ENCODE measurements at places on chromosomes 6 and 20.

GRCh38 chr20:49661560-49662329 lies 51.9 kb downstream of the B4GALT5 start:
- no peak for DNase-seq

DNA sequence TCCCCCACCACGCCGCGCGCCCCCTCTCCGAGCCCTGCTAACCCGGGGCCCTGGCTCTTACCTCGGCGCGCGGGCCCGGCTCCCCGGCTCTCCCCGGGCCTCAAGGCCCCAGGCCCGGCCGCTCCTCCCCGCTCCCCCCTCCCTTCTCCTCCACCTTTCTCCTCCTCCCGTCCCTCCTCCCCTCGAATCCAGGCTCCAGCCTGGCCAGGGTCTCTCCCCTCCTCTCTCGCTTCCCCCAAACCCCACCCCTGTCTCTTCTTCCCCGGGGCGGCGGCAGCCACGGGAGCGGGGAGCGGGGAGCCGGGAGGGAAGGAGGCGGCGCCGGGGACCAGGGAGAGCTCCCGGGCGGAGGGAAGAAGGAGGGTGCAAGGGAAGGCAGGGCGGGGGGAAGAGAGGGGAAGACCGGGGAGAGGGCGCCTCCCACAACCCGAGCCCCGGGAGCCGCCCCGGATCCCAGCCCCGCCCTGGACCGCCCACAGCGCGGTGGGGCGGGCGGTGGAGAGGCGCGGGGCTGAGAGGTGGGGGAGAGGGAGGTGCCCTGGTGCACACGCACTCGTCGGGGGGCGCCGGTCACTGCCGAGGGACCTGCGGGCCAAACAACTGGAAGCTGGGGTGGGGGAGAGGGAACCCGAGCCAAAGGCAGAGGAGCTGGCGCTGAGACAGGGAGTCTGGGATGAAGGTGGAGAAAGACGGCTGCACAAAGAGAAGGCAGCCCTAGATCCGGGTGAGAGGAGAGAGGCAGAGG lies at the start of gene GABBR1:
GABBR1 (minus strand) TSS at position 395 of the 745 bp plus-strand sequence. CDS start 798 bp downstream, outside the sequence.
- peak; percentile 86 for DNase-seq

DNA sequence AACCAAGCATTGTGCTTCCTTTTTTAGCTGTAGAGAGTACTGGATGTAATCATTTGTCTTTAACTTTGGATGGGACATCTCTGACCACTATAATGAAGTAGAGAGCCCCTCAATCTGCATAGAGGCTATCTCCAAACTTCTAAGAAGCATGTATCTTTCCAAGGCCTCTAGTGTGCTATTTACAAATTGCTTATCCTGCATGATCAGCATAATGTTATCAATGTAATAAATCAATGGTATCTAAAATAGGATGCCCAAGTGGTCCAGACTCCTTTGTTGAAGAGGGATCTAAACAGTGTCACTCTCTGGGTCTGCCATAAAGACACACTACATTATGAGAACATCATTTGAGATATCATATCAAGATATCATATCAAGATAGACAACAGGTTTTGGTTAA lies 6.7 kb downstream of the TAAR9 start:
- no peak for DNase-seq

- no peak for DNase-seq
Measured at GRCh38 chr6:135235716-135236115, 54.6 kb downstream of the MYB start.

GRCh38 chr20:25533920-25534700 lies 51.2 kb downstream of the NINL start:
- no peak for DNase-seq

DNA sequence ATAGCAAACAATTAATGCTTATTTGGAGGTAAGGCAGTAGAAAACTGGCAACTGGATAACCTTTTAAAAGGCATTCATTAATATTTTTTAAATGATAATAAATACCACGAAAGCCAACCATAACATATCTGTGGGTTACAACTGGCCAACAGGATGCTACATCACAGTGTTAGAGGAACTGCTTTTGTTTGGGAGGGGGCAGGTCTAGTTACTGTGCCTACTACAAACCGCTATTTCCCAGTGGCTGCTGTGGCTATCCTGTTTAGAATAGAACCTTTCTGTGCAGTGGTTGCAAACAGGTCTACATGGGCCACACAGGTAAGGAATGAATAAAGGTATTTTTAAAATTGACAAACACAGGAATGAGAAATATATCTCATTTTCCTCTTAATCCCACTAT lies 976 bp downstream of the PIGT start:
- DNase-seq: no peak

DNA sequence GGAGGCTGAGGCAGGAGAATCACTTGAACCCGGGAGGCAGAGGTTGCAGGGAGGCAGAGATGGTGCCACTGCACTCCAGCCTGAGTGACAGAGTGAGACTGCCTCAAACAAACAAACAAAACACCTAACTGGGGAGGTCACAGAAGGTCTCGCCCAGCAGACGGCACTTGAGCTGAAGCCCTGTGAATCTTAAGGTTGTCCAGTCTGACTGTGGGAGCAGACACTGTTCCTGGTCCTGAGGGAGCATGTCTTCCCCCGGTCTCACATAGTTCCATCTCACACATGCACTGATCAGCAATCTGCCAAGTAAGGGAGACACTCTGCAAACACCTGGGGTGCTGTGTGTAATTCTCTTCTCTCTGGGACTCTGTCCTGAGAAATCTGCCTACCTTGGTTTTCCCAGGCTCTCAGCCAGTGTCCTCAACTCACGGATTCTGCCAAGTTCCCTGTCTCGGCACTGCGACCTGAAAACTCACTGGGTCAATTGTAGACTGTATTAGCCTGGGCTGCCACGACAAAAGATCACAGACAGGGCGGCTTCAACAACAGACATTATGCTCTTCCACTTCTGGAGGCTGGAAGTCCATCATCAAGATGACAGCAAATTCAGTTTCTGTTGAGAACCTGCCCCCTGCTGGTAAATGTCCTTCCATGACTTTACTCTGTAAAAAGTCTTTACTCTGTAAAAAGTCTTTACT lies 94.3 kb downstream of the JPH2 start:
- peak; percentile 11 for DNase-seq

- DNase-seq: no peak
Measured at GRCh38 chr6:166683477-166683876, 56.4 kb upstream of the RPS6KA2 start.

DNA sequence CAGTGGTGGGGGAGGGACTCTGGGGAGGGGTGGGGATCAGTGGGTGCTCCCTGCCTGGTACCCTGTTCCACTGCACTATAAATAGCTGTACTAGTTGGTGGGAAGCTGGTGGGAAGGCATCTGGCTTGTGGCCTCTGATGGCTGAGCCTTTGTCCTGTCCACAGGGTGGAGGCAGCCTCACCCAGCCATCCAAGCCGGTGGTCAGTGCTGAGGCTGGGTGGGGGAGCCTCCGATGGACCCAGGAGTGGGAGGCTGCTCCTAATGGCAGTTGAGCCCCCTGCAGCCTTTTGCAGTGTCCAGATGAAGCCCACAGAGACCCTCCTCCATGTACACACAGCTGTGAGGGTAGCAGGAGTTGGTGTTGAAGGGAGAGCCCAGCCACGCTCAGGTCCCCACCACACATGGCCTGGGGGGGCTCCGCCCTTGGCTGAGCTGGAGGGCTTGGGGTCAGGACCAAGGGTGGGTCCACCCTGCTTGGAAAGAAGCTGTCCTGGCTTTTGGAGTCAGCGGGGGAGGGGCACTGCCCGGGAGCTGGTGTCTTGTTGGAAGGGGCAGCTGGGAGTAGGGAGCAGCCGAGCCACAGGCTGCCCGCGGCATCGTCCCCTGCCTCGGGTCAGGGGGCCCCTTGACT lies 2.5 kb downstream of the PPDPF start:
- DNase-seq: no peak

GRCh38 chr6:118784641-118785164 lies 109.2 kb upstream of the ASF1A start:
- no peak for DNase-seq

GRCh38 chr6:92122746-92123145 lies 1296.6 kb downstream of the EPHA7 start:
- no peak for DNase-seq

DNA sequence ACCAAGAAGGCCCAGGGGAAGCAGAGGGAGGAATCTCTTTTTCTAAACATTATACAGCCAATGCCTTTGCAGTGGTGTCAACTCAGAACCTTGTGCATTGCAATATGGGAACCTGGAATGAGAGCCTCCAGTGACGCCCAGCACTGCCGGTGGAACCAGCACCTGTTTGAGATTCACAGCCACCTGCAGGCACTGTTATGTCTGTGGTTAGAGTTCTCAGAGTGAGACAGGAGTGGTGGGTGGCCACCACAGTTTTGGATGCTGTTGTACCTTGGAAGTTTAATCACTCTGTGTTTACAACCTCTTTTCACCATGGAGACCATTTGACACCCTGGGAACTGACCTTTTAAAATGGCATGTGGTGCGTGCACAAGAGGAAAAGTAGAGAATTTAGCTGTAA lies 185.3 kb upstream of the KCNG1 start:
- DNase-seq: no peak

GRCh38 chr6:169591616-169592015 lies 110.2 kb downstream of the WDR27 start:
- no peak for DNase-seq

- no peak for DNase-seq
Measured at GRCh38 chr6:11161031-11161956, 49.8 kb upstream of the ERVFRD-1 start.

DNA sequence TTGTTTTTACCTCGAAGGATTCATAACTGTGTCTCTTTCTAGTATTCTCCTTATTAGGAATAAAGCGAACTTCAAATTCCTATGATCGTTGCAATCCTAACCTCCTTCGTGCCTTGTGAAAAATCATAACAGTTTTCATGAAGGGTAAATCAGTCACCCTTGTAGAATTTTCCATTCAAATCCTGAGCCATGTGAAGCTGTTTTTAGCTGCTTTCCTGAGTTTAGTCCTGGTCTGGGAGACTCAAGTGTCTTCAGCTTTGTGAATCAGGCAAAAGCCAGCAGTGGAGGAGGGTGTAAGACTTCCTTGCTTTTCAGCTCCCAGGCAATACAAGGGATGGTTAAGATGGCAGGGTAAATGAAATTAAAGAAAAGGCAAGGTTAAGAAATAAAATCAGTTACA lies 24.3 kb downstream of the GCNT2 start:
- no peak for DNase-seq

DNA sequence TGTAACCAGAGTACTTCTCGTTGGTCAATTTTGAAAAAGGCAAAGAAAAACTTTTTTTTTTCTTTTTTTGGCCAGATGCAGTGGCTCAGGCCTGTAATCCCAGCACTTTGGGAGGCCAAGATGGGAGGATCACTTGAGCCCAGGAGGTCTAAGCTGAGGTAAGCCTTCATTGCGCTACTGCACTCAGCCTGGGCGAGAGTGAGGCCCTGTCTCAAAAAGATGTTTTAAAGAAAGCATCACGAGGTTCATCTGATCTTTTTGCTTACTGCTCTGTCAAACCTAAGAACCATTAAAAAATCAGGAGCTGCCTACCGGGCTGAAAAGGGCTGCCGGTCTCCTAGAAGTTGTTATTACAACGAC lies 607 bp downstream of the LYRM2 start:
- no peak for DNase-seq

- DNase-seq: no peak
Measured at GRCh38 chr6:83847179-83847578, 6.0 kb upstream of the RIPPLY2 start.

DNA sequence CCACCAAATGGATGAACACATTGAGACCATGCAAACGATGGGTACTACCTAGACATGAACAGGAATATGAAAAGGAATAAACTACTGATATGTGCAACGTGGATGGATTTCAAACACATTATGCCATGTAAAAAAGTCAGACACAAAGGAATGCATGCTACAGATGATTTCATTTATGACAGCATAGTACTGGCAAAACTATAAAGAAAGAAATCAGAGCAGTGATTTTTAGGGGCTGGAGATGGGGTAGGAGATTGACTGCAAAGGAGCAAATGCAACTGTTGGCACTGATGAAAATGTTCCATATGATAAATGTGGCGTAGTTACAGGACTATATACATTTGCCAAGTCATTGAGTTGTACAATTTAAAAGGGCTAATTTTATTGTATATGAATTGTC lies 13.4 kb upstream of the COL12A1 start:
- no peak for DNase-seq

DNA sequence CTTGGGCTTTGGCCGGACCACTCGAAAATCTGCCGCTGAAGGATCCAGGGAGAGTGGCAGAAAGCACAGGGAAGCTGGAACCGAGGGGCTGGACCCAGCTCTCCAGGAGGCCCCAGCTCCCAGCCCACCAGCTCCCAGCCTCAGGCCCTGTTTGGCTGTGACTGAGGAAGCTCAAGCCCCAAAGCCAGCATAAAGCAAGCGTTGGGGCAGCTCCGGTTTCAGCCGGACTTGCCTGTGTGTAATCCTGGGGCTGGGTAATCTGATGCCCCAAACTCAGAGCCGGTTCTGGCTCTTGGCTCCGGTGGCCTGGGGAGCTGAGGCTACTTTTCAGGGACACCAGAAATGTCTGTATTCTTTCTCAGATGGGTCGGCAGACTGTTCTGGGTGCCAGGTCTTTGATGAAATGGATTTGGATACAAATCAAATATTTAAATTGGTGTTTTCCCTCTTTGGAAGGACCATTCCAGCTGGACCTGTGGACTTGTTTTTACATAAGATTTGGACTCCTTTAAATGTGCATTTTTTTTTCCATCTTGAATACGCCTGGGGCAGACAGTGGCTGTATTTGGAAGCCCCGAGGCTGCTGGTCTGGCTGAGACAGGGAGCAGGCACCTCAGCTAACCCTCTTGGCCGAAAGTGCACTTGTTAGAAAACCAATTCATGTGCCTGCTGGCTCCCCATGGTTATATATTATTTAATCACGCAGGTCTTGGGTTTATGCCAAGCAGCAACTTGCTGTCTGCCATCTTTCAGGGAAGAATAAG lies 29.7 kb downstream of the RPP40 start:
- DNase-seq: peak; percentile 1

DNA sequence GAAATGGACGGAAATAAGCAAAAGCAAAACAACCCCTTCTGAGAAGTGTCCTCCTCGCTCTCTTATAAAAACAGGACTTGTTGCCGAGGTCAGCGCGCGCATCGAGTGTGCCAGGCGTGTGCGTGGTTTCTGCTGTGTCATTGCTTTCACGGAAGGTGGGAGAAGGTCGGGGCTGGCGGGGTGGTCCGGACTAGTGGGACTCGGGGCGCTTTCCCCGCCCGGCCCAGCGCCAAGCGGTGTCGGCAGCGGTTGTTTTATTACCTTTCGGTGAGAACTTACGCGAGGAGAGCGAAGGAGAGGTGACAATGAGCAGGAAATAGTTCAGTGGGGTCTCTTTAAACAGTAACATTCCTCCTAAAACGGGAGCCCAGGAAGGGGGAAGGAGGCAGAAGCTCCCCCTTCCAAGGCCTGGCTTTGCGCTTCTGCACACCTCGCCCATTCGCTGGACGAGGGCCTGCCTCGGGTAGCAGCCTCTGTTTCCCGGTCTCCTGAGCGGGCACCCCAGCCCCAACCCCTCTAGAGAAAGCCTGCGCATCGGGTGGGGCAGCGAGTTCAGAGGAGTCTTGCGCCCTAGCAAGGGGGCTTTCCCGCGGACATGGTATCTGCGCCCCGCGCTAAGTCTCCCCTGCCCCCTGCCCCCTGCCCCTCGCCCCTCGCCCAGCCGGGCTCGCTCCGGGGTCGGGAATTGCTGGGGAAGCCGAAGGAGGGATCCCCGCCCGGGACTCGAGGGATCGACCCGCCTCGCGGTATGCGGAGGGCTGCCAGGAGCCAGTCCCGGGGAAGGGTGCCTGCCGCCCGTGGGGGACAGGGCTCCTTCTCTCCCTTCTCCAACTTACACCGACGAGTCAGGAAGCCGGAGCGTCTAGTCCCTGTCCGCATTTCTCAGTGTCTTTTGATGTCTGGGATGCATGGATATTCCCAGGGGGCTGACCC lies 1.2 kb upstream of the TBXT start:
- no peak for DNase-seq

- no peak for DNase-seq
Measured at GRCh38 chr6:148790817-148791216, 44.0 kb downstream of the UST start.

GRCh38 chr6:79778816-79779215 lies 147.7 kb downstream of the SH3BGRL2 start:
- no peak for DNase-seq

All from amniotic stem cell (primary cell).